ENCODE measurements at places on chromosomes 3 and 15. TPM values are rescaled to one million over a fixed set of nuclear protein-coding genes. Genes with fewer than 3 reads are reported as not detected.

- DNase-seq: no peak
Measured at GRCh38 chr3:9157651-9158362, 91.6 kb downstream of the SRGAP3 start.

DNA sequence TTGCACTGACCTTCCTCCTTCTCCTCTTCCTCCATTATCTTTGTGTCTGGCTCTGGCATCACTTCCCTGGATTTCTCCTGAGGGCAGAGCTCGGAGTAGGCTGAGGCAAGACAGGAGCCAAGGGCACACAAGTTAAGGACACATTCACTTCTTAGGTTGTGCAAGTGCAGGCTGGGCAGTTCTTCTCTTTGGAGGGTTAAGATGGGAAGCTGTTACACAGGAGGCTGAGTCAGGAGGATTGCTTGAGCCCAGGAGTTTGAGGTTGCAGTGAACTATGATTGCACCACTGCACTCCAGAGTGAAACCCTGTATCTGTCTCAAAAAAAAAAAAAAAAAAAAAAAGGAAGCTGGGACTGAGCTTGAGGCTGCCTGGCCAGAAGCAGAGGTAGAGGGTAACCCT, 176.2 kb upstream of the ANKRD28 start:
- no peak for DNase-seq

Gene KCNMB3
- 0.89 TPM for total RNA-seq

Gene MLH1
- total RNA-seq: 42.7 TPM

Gene ZNF80
- total RNA-seq: not detected

Gene CLDN16
- not detected for total RNA-seq

- DNase-seq: no peak
Measured at GRCh38 chr15:98233873-98234272, 273.4 kb downstream of the ARRDC4 start.

Gene TBC1D5
- 28.2 TPM for total RNA-seq

- no peak for DNase-seq
Measured at GRCh38 chr3:55169608-55170072, 241.8 kb upstream of the LRTM1 start.

DNA sequence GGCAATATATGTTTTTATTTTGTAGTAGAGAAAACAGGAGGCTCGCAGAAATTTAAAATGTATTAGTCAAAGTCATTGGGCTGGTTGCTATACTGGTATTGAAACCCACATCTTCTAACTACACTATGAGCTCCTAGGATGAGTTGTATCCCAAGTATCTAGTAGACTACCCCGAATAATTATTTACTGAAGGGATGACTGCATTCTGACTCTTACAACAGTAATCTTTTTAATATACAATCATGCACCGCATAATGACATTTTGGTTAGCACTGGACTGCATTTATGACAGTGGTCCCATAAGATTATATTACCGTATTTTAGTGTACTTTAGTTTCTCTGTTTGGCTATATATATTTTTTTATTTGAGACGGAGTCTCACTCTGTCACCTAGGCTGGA, 15.3 kb downstream of the PIGB start:
- no peak for DNase-seq

Gene SUCLG2
- total RNA-seq: 94.1 TPM

DNA sequence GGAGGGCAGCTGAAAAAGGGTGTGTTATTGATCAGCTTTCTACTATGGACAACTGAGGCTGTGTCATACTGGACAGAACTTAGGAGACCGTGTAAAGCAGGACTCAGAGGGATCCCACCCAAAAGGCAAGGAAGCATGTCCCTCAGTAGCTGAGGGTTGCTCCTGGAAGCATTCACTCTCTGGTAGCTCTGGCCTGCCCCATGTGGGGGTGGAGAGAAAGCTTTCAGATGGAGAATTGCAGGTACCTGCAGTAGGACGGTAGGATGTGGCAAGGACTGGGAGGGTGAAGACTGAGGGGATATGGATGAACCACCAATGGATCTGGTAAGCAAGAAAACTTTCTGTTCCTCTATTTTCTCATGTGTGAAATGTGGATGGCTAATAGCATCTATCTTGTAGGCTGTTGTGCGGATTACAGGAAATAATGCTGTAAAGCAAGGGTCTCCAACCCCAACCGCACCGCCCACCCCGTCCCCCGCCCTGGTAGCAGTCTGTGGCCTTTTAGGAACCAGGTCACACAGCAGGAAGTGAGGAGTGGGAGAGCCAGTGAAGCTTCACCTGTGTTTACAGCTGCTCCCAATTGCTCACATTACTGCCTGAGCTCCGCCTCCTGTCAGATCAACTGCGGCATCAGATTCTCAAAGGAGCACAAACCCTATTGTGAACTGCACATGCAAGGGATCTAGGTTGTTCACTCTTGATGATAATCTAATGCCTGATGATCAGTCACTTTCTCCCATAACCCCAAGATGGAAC, 157.7 kb upstream of the PROK2 start:
- no peak for DNase-seq

Gene SLCO2A1
- total RNA-seq: 8.3 TPM

DNA sequence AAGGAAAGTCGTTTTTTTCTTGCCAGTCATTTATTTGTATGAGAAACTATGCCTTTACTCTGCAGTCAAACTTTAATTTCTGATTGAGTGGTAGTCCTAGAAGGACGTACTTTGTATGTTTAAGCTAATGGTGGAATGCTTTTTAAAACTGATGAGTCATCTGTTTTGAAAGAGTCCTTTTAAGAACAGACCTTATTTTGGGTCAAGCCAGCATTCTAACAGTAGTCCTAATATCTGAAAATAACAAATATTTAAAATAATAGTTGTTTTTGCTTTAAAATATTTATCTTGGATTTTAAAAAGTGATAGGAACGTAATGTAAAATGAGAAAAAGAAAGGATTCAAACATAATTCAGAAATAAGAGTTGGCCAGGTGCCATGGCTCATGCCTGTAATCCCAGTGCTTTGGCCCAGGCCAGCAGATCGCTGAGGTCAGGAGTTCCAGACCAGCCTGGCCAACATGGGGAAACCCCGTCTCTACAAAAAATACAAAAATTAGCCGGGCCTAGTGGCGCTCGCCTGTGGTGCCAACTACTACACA, 1.3 kb upstream of the LRRC58 start:
- DNase-seq: peak; percentile 52

DNA sequence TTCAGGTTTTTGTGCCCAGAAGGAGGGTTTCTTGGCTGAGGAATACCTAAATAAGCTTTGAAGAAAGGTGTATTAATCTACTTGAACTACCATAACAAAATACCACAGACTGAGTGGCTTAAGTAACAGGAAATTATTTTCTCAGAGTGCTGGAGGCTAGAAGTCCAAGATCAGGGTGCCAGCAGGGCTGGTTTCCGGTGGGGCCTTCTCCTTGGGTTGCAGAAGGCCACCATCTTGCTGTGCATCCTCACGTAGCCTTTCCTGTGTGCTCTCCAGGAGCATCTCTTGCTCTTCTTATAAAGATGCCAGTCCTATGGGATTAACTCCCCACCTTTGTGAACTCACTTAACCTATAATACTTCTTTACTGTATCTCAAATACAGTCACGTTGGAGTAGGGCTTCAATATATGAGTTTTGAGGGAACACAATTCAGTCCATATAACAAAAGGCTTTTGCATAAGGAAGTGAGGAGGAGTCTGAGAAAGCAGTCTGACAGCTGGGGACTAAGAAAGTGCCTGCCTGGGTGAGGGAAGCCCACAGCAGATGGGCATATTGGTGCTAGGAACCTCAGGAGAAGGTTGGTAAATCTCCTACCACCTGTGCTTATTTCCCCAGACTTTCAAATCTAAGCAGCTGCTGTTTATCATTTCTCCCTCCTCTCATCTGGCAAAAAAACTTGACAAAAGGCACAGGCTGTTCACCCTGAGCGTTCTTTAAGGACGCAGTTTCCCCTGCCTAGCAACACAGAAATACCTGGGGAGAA, 89.6 kb upstream of the CBLB start:
- DNase-seq: no peak

Data from Right ventricle myocardium superior (tissue), 1 donor.